ENCODE measurements at places on chromosomes 16 and 17.

DNA sequence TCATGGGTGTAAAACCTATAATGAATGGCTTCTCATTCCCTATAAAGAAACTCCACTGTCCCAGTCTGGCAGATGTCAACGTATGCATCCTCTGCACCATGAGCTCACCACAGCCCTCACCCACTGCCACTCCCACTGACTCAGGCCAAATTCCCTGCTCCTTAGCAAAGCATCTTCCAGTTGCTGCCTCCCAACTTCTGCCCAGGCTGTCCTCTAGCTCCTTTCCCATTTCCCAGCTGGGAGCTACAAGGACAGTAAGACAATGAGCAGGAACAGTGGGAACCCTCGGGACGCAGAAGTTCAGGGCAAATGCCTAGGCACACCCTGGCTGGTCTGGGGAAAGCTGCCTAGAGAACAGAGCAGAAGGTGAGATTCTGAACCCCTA is 9.1 kb upstream of the THAP11 start:
- DNase-seq: no peak

GRCh38 chr16:66717112-66717675 is 20.7 kb upstream of the CMTM4 start:
- peak; percentile 46 for DNase-seq

- no peak for DNase-seq
Observed at GRCh38 chr17:17057057-17057551, 14.8 kb downstream of the MPRIP start.

GRCh38 chr16:31364421-31364820 is 9.4 kb downstream of the ITGAX start:
- DNase-seq: no peak

DNA sequence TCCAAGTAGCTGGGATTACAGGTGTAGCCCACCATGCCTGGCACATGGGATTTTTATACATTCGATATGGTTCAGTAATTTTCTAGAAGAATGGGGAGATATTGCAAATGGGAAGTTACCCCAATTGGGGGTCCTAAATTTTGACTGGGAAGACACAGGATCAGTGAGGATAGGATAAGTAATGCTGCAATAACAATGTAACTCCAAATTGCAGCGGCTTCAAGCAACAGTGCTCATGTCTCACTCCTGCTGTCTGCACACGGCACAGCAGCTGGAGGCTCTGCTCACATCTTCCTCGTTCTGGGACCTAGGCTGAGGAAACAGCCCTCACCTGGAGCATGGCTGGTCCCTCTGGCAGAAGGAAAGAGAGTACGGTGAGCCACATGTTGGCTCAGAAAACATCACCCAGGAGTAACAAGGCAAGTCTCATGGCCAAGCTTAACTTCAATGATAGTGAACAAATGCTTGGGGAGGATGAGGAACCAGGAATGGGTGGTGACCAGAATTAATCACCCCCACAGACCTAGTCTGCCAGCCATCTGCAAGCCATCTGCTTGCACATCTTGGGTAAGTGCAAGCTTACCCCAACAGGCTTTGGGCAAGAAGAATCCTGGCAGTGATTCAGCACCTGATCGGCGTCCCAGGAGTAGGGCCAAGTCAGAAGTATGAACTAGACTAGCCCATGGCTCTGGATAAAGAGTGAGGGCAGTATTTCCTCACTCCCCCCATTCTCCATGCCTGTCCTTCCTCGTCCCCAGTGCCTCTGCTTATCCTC is 229.2 kb downstream of the COPRS start:
- no peak for DNase-seq
